ENCODE measurements at places on chromosomes 3 and 15. TPM values are rescaled to one million over a fixed set of nuclear protein-coding genes. Genes with fewer than 3 reads are reported as not detected.

CLDN16 gene
- not detected for total RNA-seq

LMCD1 gene
- total RNA-seq = 19.1 TPM

PPP1R14D gene
- not detected for total RNA-seq

MKRN3 gene
- total RNA-seq = 2.3 TPM

GHSR gene
- total RNA-seq = not detected
